ENCODE measurements at places on chromosomes 4 and X.

GRCh38 chrX:118983513-118983912, 9.1 kb downstream of the LONRF3 start:
- no peak for DNase-seq

- DNase-seq = no peak
Measured at GRCh38 chr4:8695237-8696219, 103.0 kb downstream of the CPZ start.

DNA sequence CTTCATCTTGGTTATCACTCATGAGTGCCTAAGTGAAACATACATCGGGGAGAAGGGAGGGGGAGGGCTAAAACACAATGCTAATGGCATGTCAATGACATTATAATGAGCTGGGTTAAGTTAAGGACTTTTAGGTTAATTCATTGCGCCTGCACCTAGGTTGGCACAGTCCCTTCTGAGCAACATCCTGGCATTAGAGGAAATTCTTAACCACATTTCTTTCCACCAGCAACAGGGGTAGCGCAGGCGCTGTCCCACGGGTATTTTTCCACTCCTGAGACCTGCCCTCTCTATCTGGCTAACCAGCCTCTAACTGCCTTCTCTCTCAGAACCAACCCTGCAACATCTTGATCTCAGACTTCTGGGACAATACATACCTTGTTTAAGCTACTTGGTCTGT, 39.0 kb upstream of the PROM1 start:
- peak; percentile 14 for DNase-seq

GRCh38 chrX:8289523-8289922, 118.5 kb upstream of the VCX2 start:
- no peak for DNase-seq

GRCh38 chr4:56185901-56186300, 201.4 kb downstream of the AASDH start:
- no peak for DNase-seq

GRCh38 chr4:40750461-40751258, 905 bp downstream of the NSUN7 start:
- no peak for DNase-seq

DNA sequence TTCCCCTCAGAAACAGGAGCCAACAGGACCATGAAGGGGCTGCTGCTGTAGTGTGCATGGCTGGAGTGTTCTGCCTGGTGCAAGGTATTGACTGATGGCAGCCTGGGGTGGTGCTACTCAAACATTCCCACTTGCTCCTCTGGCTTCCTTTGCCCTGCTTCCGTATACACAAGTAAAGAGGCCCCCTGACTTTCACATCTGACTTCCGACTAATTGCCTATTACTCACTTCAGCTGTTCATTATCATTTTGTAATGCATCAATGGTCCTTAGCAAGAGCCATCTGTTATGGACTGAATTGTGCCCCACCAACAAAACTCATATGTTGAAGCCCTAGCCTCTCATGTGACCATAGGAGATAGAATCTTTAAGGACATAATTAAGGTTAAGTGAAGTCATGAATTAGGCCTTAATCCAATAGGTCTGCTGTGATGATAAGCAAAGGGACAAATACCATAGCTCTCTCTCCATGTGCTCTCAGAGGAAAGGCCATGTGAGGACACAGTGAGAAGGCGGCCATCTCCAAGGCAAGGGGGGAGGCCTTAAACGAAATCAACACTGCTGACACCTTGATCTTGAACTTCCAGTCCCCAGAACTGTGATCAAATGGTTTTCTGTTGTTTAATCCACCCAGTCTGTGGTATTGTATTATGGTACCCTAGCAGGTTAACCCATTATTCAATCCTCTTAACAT, 122.5 kb upstream of the CLNK start:
- DNase-seq = no peak

DNA sequence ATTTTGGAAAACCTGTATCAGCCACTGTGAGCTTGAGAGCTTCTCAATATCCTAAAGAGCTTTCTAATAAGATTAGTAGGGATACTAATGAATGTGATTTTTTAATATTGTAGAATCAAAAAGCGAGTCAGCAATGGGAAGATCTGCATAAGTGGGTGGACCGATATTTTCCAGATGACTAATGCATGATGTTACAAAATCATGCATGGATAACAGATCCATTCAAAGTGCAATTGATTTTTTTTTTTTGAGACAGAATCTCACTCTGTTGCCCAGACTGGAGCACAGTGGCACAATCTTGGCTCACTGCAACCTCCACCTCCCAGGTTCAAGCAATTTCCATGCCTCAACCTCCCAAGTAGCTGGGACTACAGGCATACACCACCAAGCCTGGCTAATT, 7.3 kb upstream of the CLDN2 start:
- DNase-seq = no peak

DNA sequence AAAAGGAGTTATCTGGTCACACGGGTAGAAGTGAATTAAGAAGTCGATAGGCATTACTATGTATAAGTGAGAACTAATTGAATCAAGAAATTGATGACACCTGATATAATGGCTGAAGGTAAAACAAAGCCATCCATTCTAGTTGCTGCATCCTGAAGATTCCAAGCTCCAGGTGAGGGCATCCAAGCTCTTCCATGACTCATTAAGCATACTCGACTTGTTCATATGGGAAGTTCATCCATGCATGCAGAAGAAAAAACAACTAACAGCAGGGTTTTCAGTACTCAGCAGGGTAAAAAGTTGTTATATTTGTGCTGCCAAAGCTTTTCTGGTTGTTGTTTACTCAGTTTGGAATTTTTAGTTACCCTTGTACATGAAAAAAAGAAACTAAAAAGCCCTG, 508.0 kb upstream of the CXorf51A start:
- no peak for DNase-seq

- no peak for DNase-seq
Measured at GRCh38 chr4:20878806-20879205, 178.5 kb downstream of the PACRGL start.

GRCh38 chr4:79747252-79747651, 325.8 kb downstream of the ANTXR2 start:
- no peak for DNase-seq

DNA sequence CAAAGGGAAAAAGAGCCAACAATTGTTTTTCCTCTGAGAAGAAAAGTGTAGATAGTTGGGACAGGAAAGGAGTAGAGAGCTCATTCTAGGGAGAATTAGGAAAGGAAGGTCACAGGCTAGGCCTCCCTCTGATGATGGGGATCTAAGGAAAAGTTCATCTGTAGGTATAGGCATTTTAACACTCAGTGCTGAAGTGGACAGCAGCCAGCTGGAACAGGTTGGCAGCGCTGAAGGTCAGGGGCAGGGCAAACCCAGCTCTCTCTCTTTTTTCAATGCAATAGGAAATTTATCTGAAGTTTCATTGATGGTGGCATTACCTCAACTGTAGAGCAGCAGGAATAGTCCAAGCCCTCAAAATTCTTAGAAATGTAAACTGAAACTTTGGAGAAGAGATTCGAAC, 98.5 kb upstream of the ETNPPL start:
- DNase-seq = no peak

DNA sequence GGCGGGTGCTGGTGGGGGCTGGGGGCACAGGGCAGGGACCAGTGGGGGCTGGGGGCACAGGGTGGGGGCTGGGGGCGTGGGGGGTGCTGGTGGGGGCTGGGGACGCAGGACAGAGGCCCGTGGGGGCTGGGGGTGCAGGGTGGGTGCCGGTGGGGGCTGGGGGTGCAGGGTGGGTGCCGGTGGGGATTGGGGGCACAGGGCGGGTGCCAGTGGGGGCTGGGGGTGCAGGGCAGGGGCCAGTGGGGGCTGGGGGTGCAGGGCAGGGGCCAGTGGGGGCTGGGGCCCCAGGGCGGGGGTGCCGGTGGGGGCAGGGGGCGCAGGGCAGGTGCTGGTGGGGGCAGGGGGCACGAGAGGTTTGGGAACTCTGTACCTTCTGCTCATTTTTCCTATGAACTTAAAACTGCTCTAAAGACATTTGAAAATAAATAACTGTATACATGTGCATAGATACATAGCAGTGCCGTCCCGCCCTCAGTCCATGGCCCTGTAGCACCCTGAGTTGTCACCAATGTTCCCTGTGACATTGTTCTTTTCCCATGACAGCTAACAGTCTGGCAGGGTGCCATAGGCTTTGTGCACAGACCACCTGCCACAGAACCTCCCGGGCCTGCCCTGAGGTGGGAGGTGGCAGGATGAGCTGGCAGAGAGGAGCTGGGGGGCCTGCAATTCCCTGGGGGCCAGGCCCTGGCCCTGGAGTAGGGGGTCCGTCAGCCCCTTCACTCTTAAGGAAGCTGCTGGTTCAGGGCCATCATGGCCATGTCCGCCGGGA, 35.6 kb upstream of the ADRA2C start:
- no peak for DNase-seq

DNA sequence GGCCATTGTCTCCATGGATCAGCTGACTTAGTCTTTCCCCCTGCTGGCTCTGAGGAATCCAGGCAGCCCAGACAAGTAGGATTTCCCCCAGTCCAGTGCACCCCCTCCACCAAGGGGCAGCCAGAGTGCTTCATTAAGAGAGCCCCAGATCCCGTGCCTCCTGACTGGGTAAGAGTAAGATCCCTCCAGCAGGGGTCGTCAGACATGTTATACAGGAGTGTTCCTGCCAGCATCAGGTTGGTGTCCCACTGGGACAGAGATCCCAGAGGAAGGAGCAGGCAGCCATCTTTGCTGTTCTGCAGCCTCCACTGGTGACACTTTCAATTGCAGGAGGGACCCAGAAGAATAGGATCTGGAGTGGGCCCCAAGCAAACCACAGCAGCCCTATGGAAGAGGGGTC, 29.0 kb upstream of the INPP4B start:
- DNase-seq = no peak

DNA sequence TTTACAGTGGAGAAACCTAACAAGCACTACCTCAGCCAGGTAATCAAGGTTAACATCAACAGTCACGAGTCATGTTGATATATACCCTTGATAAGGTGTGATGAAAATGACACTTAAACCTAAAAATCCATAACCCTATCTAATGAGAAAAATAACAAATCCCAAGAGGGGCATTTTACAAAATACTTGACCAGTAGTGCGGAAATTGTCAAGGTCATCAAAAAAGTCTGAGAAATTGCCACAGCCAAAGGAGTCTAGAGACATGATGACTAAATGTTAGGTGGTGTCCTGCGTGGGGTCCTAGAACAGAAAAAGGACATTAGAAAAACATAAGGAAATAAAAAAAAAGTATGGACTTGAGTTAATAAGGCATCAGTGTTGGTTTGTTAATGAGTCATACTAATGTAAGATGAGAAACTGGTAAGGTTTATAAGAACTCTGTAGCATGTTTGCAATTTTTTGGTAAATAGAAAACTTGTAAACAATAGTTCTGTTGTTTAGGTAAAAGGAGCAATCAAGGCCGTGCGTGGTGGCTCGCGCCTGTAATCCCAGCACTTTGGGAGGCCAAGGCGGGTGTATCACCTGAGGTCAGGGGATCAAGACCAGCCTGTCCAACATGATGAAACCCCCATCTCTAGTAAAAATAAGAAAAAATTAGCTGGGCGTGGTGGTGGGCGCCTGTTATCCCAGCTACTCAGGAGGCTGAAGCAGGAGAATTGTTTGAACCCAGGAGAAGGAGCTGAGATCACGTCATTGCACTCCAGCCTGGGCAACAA, 2.9 kb downstream of the RPL36A start:
- DNase-seq = no peak

GRCh38 chrX:134743091-134743490, 84.8 kb upstream of the PLAC1 start:
- DNase-seq = no peak

DNA sequence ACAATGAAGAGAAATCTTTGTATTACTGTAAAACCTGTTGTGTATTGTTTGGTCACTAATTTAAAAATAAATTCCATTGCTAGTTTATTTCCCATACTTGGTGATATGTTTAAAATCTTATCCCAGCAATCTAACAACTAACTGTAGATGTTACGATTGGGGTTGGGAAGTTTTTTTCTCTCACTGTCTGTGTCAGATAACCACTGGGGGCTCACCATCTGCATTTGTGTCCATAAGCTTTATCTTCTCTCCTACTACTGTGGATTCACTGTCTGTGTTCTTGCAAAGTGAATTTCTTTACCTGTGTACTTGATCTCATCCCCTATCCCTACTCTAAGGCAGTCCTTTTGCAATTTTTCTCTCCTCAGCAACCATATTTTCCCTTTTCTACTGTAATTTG, 81.3 kb downstream of the STIM2 start:
- DNase-seq = no peak

- DNase-seq = no peak
Measured at GRCh38 chr4:8376361-8377102, 64.0 kb downstream of the ACOX3 start.

DNA sequence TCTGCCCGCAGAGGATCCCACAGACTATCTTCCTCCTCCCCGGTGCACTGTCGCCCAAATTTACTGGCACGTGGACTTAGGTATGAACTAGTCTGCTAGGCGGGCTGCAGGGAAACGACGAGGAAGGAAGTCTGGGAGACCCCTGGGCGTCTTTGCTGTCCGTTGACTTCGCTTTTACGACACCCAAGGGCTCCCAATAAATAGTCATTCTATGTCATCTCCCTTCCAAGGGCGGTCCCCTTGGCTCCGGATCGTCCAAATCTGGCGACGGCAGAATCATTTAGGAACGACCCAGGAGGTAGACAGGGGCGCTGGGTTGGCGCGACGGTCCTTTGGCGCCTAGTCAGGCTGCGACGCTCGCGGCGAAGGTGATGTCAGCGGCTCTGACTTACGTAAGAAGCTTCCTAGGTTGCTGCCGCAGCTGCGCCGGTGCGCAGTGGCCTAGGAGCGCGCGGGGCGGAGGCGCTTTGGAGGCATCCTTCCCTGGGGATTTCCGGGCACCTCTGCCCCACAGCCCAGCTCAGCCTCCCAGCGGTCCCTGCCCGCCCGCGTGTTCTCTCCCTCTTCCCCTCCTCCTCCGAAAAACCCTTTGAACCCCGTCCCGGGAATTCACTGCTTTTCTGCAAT, 2.2 kb downstream of the NHS start:
- DNase-seq = no peak

DNA sequence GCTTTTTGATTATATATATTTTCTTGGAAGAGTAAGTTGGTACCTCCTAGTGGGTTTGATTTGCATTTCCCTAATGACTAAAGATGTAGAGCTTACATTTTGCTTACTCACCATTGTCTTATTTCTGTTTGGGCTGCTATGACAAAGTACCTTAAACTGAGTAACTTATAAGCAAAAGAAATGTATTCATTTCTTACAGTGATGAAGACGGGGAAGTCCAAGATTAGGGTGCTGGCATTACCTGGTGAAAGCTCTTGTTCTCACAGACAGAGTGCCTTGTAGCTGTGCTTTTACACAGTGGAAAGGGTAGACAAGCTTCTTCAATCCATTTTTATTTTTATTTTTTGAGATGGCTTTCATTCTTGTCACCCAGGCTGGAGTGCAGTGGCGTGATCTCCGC, 229.2 kb upstream of the AGA start:
- no peak for DNase-seq

DNA sequence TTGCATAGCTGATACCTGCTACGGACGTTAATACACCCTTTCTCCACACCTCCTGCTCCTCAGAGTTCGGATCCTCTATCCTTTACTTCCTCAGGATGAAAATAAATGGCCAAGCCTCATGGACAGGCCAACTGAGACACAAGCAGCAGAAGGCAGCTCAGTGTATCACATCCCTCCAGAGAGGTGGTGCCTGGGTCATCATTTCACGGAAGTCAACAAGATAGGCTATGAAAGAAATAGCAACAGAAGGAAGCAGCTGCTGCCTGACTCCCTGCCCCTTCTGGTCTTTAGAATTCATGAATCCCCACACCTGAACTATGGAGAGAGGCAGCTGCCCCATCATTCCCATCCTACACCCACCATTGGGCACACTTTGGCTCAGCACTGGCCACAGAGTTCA, 267.1 kb upstream of the ETNPPL start:
- no peak for DNase-seq

Measured in stimulated activated CD8-positive, alpha-beta memory T cell treated with anti-CD3 and anti-CD28 coated beads, Interleukin-7, amount 100 ng/mL, for 48 hours (primary cell).